ENCODE measurements at places on chromosomes 12 and 14.

DNA sequence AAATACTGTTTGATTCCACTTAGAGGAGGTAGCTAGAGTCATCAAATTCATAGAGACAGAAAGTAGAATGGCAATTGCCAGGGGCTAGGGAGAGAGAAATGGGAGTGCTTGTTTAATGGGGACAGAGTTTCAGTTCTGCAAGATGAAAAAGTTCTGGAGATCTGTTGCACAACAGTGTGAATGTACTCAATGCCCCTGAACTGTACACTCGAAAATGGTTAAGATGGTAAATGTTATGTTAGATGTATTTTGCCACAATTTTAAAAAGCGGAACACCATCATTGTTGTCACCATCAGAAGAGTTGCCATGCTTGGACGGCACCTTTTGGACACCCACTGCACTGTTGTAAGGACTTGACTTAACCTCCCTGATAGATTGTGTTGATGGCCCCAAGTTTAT lies 106.9 kb downstream of the SCARB1 start:
- no peak for DNase-seq

GRCh38 chr12:94803939-94804338 lies 153.6 kb upstream of the TMCC3 start:
- no peak for DNase-seq

DNA sequence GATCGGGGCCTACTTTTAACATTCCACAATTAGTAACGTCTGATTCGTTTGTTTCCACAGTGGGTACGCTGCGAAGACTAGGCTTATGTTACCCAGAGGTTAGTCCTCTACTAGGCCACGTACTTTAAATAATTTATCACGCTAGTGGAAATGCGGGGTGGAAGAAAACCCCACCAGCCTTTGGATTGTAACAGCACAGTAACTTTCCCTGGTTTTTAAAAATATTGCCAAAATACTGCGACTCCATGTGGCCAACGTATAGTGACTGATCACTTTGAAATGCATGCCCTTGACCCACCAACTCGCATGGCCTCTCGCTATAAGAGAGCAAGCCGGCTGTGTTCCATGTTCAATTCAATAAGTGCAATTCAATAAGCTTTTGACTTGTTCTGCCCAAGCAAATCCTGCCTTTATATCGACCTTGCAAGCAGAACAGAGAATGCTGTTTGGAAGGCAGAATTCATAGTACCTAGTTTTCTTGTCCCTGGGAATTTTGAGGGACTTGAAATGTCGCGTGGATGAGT lies 882 bp upstream of the GTF2A1 start:
- DNase-seq = no peak

DNA sequence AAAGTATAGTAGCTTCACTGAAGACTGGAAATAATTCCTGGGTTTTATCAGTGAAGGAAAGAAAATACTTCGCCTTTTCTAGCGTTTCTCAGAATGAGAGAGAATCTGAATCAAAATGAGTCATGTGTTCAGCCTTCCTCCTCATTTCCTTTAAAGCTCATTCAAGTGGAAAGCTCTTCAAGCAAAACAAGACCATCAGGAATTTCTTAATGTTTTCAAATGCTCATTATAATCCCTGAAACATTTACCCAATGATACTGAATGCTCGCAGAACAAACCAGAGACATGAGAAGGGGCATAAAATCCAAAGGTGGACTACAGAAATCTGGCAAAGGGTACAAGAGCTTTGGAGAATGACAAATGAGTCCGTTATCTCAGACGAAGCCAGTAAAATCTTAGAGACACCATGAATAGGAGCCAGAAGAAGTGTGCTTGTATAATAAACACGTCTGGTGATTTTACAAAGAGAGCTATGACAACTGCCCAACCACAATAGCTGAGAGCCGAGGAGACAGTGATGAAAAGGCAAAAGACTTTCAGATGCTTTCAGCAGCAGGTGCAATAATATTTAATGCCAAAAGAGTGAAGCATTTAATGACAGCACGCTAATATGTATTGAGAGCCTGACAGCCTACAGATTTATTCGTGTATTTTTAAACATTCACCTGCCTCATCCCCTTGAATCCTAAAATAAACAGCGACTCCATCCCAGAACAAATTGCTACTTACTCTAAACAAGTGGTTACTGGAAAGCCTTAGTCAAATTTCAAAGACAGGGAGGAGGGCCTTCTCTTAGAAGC lies 19.0 kb downstream of the SPRING1 start:
- no peak for DNase-seq

DNA sequence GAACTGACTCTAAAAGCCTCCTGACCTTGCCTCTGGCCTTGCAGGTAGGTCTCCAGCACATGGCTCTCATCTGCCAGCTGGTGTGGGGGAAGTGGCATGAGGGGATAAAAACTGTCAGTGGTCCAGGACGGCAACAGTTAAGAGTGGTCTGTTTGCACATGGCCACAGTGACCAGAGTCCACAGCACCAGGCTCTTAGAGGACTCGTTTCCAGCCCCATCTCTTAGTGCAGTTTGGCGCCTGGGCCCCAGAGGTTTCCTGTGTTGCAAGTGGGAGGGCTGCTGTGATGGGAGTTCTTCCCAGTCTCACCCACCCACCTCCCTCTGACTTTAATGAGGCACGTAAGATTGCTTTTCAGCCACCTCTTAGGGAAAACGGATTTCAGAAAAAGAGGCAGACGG lies 37.0 kb downstream of the APPL2 start:
- no peak for DNase-seq

DNA sequence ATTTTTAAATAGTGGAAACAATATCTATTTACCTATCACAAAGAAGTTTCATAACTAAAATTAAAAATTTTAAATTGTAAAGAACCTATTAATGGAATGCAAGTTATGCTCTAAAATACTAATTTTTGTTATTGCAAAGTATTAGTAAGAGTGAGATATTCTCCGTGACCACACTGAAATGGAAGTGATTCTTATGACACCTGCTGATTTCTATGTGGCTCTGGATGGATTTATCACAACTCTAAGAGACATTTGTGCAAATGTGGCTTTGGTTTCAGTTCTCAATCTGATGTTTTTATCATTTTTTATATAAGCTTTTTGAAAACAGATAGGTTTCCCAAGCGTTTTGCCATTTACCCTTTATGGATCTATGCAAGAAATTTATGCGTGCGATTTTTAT lies 497.8 kb downstream of the NAV3 start:
- DNase-seq = no peak

GRCh38 chr12:122125452-122126341 lies 47.1 kb downstream of the MLXIP start:
- DNase-seq = no peak

DNA sequence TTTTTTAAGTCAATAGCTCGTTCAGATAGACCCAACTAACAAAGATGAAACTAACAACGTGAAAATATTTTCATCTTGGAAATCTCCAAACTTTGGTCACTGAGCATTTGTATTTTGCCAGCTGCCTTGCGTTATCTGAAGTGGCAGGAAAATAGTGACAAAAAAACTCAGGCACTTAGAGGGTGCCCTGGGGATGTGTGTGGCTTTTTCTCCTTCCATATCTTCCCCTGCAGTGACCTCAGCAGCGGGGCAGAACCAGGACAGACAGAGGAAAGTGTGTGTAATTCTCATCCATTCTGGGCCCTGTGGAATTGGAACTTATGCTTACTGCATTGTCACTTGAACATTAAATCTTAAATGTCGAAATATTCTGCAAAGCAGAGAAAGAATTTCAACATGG lies 152.0 kb downstream of the BCAT1 start:
- DNase-seq = no peak

DNA sequence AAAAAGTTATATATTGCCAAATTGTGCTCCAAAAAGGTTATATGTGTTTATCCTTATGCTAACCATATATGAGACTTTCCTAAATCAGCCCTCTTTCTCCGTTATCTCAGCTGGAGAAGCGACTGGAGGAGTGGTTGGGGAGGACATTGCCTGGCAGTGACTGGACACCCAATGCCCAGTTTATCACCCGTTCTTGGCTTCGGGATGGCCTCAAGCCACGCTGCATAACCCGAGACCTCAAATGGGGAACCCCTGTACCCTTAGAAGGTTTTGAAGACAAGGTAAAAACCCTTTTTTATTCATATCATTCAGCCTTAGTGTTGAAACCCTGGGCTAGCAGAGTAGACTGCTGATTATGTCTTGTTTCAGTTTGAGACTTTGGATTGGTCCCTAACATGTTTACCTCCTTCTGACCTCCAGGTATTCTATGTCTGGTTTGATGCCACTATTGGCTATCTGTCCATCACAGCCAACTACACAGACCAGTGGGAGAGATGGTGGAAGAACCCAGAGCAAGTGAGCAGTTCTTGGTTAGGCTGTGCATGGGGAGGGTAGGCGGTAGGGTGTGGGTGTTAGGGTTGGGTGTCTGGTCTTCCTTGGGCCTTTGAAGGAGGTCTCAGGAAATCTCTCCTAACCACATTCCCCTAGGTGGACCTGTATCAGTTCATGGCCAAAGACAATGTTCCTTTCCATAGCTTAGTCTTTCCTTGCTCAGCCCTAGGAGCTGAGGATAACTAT lies 8.6 kb downstream of the DDIT3 start:
- no peak for DNase-seq

GRCh38 chr14:104510794-104511611 lies 68.6 kb upstream of the C14orf180 start:
- no peak for DNase-seq

DNA sequence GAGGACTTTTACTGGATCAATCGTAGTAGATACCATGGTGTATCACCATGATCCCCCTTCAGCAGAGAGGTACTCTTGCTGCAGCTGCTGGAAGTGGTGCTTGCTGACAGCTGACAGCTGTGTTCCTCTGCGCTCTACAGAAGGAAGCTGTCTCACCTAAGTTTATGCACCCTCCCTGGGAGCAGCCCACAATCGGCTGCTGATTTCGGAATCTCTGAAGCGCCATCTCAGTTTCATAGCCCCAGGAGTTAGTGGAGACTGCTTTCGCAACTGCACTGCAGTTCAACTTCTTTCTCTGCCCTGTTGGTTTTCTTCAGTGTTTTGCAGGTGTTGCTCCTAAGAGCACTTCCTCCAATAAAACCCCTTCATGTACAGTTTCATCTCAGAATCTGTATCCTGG lies 237.9 kb downstream of the PAWR start:
- DNase-seq = no peak

DNA sequence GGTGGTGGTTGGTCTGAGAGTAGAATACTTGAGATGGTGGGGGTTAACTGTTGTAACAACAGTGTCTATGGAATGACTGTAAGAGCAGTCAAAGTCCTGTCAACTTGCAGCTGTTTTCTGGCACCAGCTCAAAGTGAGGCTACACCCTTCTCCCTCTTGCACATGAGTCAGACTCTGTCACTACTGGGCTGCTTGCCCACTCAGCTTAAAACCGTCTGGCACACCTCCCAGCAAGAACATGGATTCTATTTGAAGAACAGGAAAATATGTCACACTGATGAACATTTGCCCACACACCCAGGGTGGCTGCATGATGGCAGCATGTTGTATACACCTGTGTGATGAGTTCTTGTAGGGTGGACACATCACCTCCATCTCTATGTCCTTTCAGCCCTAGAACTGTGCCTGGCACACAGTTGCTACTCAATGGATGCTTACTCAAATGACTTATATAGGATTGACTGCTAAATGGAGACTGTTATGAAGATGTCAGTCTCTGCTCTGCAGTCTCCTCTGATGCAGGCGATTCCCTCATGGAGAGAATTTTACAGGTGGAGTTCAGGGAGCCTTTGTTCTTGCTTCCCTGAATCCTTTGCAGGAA lies 19.3 kb upstream of the SERPINA6 start:
- DNase-seq = no peak

- DNase-seq = no peak
Observed at GRCh38 chr14:27725482-27725881, 1041.1 kb upstream of the FOXG1 start.

- DNase-seq = no peak
Observed at GRCh38 chr14:38311655-38312054, 55.8 kb upstream of the CLEC14A start.

DNA sequence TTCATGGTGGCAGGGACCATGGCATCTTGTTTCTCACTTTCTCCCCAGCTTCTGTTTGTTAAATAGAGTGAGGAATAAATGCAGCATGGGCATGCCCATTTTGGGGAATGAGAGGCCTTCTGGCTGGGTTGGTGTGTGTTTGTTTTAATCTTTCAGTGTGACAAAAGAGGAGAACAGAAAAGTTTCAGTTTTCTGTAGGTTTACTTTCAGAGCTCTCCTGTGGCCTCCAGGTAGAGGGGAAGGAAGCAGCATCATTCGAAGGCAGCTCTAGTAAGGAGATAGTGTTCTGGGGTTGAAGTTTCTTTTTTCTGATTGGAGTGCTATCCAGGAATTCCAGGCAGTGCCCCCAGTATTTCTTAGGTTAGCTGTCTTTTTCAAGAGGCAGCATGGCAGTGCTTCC lies 15.3 kb downstream of the MSRB3 start:
- DNase-seq = no peak

GRCh38 chr12:30145684-30146032 lies 361.9 kb upstream of the TMTC1 start:
- no peak for DNase-seq

DNA sequence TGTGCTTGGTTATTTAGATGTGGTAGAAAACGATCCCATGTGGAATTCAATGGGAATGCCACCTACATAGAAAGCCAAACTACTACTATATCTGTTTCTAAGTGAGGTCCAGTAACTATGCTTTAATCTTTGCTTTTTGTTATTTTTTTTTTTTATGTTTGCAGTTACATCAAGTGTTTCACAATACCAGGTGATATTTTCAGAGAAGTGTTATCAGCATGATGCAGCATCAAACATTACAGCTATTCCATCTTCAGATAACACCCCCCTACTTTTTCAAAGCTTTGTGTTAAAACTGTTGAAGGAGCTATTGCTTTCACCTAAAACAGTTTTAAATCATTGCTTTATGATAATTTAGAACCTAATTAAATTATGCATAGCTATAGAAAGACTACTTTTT lies 163.8 kb upstream of the SLC16A7 start:
- no peak for DNase-seq

- DNase-seq = no peak
Observed at GRCh38 chr14:31059152-31059924, 33.2 kb upstream of the STRN3 start.

DNA sequence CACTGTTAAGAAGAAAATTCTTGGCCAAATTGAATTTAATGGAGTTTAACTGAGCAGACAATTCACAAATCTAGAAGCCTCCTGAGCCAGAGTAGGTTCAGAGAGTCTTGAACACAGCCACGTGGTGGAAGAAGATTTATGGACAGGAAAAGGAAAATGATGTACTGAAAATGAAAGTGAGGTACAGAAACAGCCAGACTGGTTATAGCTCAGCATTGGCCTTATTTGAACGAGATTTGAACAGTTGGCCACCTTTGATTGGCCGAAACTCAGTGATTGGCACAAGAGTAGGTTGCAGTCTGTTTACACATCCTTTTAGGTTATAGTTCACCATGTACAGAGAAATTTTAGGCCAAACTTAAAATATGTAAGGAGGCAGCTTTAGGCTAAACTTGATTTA lies 9.9 kb downstream of the OAS2 start:
- no peak for DNase-seq

- DNase-seq = no peak
Observed at GRCh38 chr12:18414671-18415070, 153.4 kb downstream of the PIK3C2G start.

DNA sequence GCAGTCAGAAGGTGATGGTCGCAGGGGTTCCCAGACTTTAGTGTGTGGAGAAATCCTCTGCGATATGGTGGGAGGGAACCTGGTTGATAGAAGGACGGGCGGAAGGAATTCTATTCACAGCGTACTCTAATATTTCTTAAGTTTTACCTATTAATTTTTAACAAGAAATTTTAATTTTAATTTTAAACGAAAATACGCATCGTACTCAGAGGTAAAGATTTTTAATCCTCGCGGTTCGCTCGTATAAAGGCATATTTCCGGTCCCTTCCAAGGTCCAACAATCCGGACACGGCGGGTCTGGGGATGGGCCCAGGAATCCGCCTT lies 338 bp upstream of the SLC48A1 start:
- no peak for DNase-seq
